ENCODE measurements at places on chromosomes 11 and 22.

DNA sequence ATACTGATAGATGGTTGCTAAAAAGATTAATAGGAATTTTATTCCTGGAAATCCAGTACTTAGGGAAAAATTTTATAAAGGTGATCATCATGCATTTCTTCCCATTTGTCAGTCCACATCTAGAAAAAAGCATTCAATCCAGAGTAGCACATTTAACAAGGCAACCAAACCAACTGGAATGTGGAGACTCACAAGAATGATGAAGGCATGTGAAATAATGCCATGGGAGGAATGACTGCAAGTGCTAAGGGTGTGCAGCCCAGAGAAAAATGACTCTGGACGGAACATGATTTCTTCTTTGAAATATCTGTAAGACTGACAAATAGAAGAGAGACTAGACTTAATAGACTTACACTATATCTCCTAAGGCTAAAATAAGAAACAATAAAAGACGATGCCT, 33.8 kb downstream of the BLID start:
- no peak for DNase-seq

DNA sequence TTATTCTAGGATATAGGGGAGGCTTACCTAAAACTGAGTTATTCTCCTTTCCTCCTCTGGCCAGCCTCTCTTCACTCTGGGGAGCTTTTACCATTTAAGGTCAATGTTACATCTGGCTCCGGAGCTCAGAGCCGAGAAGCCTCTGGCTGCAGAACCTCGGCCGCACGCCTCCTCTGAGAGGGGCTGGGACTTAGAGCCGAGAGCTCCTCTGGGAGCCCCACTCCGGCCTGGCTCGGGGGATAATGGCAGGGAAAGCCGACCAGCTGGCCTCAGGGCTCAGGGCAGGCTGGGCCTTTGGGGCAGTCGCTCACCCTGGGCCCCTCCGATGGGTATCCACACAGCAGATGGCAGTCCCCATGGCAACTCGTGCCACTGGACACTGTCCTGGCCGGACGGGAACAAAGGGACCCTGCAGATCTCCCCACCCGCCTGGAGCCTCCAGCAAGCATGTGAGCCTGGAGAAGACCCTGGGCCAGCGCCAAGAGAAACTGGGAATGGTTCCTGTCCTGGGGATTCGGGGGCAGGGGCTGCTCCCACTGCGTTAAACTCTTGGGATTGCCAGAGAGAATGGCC, at the start of gene IRAG1:
IRAG1 (minus strand) TSS at position 247 of the 573 bp plus-strand sequence; CDS start at position 94, 153 bp downstream.
- DNase-seq = no peak

DNA sequence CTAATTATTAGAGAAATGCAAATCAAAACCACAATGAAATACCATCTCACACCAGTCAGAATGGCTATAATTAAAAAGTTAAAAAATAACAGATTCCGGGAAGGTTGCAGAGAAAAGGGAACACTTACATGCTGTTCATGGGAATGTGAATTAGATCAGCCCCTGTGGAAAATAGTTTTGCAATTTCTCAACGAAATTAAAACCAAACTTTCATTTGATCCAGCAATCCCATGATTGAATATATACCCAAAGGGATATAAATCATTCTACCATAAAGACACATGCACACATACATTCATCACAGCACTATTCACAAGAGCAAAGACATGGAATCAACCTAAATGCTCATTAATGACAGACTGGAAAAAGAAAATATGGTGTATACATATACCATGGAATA, 32.5 kb downstream of the NOX4 start:
- DNase-seq = no peak

- DNase-seq = no peak
These were observed 4.8 kb upstream of the SYT8 start for GRCh38 chr11:1830004-1830321.

DNA sequence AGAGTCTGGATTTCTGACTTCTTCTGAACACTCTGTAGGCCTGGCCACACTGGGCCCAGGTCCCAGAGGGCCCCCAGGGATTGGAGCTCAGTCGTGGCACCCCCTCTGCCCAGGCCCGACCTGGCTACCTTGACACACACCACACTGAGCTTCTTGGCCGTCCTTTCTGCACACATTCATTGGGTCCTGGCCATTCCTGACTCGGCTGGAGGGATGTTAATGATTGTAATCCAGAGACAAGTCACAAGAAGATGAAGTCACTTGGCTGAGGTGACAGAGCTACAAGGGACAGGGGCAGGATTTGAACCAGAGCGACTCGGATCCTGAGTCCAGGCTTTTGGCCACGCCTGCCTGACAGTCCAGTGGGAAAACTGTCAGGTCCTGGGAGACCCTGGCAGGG, 23.9 kb upstream of the PDGFB start:
- DNase-seq = no peak

GRCh38 chr22:23223569-23224317, 43.4 kb downstream of the BCR start:
- DNase-seq = no peak

DNA sequence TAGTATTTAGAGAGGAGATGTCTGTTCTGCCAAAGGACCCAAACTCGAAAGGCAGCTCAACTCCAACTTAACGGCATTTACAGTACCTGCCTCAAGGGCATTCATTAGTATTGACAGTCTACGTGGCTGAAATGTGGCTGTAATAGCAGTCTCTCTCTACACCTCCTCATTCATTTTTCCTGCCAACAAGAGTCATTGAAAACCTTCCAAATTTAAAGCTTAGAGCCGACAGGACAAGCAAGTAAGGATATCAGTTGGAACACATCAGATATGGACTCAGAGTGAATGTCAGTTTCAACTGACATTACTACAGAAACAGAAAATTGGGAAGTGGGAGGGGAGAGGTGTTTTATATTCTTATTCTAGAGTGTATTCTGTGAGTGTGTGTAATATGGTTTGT, 253.1 kb downstream of the CADM1 start:
- DNase-seq = no peak

GRCh38 chr11:92775003-92775676, 194.3 kb upstream of the MTNR1B start:
- no peak for DNase-seq

DNA sequence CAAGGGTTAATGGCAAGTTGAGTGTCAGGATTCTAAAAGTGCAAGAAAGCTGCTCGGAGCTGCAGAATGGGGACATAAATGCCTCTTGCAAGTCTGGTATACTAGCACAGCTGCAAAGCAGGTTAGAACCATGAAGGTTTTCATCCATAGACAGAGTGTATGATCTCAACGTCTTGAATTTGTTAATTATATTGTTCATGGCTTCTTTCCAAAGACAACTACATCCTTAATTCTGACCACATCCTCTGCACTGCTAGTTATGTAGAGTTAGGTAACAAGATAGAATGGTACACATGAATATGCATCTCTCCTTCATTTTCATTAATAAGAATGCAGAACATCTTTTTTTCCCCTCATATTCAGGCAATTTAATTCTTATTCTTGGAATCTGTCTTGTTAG, 34.2 kb downstream of the EXPH5 start:
- DNase-seq = no peak

GRCh38 chr11:132357811-132358572, 987.6 kb downstream of the NTM start:
- no peak for DNase-seq

GRCh38 chr11:44943696-44944095, 7.0 kb downstream of the TP53I11 start:
- DNase-seq = no peak

- DNase-seq = no peak
These were observed 9.3 kb downstream of the ARHGEF17 start for GRCh38 chr11:73317373-73317772.

DNA sequence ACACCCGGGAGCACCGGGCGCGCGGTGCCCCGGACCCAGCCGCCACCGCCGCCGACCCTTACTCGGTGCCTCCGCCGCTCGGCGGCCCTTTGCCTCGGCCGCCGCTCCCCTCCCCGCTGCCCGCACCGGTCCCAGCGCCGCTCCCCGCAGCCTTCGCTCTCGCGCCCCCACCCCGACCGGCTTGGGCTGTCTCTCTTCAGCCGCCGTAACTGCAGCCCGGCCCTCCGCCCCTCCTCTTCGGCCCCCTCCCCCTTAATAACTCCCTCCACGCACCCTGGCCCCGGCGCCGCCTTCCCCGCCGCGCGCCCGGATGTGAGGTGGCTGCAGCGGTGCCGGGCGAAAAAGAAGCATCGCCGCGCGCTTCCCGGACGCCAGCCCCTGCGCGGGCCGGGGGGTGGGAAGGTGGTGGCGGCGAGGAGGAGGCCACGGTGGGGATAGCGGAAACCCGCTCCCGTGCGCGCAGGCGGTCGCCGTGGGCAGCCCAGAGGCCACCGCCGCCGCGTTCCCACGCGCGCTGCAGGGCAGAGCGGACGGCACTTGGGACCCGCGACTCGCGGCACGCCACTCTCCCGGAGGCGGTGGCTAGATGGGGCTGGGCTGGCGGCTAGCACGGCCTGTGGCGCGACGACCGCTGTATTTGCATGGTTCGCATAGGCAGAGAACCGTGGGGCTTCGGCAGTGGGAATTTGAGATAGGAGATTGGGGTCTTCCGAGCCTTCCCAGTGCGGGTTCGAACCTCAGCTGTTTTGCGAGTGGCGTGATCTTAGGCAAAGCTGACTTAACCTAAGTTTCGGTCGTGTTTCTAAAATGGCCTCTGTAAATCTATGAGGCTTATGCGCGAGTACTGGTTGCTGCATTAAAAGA, at the start of gene EIF4ENIF1:
EIF4ENIF1 (minus strand) TSS at position 211 of the 864 bp plus-strand sequence. CDS start 1,124 bp downstream, outside the sequence.
- peak; percentile 72 for DNase-seq

DNA sequence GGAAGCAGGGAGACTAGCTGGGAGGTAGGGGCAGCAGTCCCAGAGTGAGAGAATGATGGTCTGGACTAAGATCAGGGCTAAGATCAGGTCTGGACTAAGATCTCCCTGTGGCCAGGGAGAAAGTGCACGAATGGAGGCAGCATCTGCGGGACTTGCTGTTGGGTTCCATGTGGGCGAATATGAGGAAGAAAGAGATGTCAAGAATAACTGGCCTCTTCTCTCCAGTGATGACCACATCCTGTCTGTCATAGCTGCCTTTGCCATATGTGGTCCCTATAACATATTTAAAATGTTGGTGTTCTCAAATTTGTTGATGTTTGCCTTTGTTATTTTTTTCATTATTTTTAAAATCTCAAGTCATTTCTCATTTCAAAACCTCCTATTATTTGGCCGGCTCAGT, 27.4 kb upstream of the CXCR5 start:
- DNase-seq = no peak

DNA sequence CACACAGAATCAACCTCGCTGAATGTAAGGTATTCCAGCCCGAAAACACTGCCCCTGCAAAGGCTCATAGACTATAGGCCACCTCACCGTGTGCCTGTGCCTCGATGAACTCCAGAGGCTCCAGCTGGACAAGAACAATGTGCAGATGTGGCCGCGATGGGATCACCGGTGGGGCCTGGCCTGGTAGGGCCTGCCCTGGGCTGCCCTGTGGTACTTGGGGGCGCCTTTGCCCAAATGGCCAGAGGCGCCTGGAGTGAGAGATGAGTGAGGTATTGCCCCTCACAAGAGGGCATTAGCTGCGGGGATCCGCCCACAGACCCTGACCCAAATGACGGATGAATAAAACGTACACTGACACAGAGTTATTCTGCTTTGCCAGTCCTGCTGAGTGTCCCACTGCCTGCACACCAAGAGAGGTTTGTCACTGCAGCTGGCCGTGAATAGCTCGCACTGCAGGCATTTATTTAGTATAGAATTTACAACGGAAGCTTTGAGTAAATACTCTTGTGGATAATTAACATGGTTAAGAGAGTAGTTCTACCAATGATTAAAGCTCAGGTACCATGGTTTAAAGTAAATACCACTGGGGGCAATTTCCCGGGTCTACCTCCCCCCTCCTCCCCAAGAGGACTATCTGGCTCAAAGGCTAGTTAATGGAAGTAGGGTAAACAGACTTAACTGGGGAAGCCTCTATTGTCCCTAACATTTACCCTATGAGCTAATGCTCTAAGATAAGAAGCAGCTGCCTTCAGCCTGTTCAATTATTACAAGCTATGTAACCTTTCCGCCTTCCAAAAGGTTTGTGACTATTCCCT, 101.1 kb upstream of the IGLL5 start:
- no peak for DNase-seq

DNA sequence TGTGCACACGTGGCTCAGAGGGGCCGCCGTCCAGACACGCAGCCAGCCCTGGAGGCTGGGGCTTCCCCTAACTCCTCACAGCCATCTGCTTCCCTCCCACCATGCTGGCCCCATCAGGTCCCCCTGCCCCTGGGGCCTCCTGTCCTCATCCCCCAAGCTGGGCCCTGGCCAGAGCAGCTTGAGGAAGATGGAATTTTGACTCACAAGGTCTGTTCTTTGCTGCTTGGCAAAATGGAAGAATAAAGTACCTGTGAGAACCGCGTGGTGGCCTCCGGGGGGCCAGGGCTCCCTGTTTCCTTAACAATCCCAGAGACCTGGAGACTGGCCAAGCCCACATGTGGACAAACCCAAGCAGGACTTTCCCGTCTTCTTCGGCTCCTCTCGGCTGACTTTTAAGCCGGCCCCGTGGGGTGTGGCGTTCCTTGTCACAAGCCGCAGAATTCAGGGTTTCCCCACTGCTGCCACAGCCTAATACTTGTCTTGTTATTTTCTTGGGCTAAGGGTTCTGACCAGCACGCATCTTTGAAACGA, 872.8 kb downstream of the BRD1 start:
- no peak for DNase-seq

GRCh38 chr11:134607963-134608750, 196.1 kb upstream of the B3GAT1 start:
- DNase-seq = no peak

GRCh38 chr11:10709299-10710086, 15.9 kb upstream of the IRAG1 start:
- DNase-seq = no peak
